ENCODE measurements at places on chromosomes 16 and 17.
A peak's percentile ranks its signal among the peaks of the same experiment; 100 is the strongest.

DNA sequence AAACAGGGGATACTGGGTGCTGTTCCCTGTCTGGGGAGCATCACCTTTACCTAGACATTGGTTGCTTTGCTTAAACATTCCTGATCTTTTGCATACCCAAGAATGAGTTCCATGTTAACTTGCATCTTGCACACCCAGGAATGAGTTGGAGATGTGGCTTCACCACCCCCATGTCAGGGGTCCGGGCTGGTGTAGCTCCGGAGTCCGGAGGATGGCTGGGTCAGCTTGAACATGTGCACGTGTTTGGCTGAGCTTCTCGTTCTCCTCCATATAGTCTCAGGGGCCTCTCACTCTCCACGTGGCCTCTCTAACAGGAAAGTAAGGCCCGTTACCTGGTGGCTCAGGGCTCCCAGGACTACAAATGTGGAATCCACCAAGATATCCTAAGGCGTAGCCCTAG lies 18.2 kb upstream of the AMZ2 start:
- DNase-seq: no peak

DNA sequence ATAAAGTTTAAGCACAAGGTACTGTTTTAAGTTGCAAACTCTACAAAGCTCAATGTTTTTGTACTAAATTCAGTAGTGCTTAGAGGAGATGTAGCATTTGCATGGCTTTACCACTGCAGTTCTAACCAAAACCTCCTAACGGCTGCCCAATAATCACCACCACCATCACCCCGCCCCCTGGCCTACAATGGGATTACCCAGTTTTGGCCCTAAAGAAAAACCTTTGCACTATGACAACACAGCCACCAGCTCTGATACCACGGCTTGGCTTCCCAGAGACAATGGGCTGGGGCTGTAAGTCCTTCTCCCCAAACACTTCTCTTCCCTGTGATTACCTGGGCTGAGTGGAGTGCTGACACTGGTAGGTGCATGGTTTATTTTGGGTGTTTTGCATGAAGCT lies 58.4 kb upstream of the MTMR4 start:
- no peak for DNase-seq

GRCh38 chr17:73347351-73347750 lies 35.5 kb upstream of the CDC42EP4 start:
- DNase-seq: peak; percentile 40

GRCh38 chr17:17703140-17703919 lies 22.1 kb downstream of the RAI1 start:
- DNase-seq: peak; percentile 54

Data from Right ventricle myocardium superior (tissue), 1 donor.